ENCODE measurements at places on chromosomes 11 and 22.
A peak's percentile ranks its signal among the peaks of the same experiment; 100 is the strongest.

DNA sequence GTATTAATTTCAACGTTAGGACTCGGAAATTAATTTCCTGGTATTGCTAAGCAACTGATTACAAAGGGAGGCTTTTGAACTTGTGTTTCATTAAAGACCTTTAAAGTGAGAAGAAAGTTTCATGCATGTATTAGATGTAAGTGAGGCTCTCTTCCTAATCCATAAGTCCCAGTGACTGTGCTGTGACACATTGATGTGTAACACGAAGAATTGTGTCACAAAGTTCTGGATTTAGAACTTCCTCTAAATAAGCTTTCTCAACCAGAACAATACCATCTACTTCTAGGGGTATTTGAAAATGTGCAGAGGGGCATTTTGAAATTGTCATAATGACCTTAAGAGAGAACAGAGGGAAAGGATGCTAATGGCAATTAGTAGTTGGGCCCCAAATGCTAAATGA lies 14.4 kb downstream of the DCUN1D5 start:
- no peak for DNase-seq

DNA sequence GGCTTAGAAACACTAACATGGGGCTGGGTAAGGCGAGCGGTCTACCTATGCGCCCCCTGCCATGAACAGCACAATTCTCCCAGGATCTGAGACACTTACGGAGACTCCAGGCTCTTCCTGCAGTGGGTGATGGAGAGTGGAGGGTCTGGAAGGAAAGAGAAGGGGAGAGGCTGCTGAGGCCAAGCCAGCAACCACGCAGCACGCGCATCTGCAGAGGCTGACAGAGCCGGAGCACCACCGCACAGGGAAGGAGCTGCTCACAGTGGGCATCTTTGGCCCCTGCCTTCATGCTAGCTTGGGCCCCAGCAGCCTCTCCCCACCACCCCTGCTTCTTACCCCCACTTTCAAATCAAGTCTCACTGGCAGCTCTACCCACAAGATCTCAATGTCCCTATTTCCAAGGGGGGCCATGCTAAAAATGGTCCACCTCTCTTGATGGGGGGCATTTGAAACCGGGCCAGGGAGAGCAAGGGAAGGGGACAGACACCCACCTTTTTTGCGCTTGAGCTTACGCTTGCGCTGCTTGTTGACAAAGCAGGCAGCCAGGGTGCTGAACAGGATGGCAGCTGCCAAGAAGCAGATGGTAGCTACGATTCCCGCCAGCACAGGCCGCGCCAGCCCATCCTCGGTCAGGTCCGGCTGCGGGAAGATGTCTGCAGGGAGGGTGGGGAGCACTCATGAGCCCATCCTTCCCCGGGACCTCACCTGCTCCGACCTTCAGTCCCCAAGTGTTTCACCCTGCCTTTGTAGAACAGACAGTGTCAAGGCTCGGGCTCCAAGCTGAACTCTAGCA lies 34.5 kb downstream of the IGSF9B start:
- DNase-seq: no peak

GRCh38 chr22:29267462-29267857 lies 321 bp downstream of the RHBDD3 start:
- no peak for DNase-seq

GRCh38 chr11:57776031-57776521 lies 14.5 kb downstream of the CTNND1 start:
- DNase-seq: no peak

- DNase-seq: no peak
Observed at GRCh38 chr11:117092951-117093590, 5.2 kb downstream of the SIK3 start.

DNA sequence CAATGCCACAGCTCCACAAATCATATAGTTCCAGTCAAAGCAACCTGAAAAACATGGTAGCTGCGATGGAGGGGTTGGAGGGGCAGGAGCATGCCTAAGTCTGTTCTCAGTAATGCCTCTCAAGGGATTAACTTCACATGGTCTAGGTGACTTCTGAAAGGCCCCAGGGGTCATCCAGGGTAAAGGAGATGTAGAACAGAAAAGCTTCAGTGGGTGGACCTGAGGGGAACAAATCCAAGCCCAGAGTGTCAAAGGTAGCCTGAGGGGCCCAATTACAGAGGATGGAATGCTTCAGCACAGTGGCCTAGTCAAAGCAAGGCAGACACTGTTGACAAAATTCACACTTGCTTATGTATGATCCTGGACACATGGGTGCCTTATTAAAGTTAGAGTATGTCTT lies 23.3 kb downstream of the OR4D9 start:
- no peak for DNase-seq

DNA sequence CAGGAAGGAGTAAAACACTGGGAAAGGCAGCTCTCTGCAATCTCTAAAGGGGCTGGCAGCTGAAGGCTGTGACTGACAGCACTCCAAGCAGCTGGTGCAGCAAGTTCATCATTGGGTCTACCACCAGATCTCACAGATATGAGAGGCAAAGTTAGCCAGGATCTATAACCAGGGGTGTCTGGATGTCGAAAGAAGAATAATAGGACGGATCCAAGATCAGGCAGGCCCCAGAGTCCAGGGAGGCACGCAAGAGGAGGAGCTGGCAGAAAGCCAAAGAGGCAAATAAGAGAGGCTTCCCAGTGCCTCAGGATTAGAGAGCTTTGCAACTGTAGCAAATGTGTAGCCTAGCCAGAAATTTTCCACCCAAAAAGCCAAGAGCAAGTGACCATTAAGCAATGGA lies 77.1 kb downstream of the RBMXL2 start:
- DNase-seq: no peak

DNA sequence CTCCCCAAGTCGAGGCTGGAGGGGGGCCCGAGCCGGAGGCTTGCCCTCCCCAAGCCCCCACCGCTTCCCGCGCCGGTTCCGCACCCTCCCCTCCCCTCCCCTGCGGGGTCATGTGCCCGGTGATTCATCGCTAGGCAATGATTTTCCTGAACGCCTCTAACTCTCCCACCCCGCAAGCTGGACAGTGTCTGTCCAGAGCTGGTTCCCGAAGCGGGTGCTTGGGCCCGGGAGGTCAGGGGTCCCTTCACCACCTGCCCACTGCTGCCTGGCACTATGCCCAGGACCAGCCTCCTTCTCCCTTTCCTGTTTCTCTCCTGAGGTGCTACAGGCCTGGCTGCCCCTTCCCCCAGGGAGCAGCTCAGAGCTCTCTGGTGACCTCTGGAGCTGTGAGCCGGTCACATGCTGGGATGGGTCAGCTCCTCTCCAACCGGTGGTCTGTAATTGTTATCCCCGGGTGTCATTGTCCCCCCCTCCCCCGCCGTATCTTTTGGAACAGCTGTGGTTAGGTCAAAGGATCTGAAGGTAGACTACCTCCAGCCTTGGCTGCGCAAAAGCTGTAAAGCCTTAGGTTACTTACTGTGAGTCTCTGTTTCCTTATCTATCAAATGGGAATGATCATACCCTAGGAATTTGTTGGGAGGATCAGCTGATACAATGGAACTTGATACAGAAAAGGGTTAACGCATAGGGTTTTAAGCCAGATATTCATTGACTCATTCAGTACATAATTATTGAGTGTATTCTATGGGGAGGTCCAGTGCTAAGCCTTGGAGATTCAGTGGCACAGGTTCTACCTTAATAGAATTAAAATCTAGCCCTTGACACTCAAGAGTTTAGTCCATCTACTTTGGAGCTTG lies 753 bp downstream of the STX3 start:
- peak; percentile 71 for DNase-seq

DNA sequence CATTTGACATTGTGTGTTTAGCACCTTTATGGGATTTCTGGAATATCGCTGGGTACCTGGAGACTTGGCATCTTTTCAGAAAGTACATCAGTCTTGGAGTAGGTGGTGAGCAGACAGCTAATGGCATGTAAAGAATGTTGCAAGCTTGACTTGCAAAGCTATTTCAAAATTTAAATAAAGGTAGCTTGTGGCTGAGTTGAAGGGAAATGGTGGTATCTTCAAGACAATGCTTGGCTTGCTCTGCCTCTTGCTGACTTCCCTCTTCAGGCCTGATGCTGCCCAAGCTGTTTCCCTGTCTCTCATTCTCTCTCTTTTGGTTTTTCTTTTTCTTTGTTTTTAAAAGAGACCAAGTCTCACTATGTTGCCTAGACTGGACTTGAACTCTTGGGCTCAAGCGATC lies 13.2 kb downstream of the ZNRF3 start:
- no peak for DNase-seq

DNA sequence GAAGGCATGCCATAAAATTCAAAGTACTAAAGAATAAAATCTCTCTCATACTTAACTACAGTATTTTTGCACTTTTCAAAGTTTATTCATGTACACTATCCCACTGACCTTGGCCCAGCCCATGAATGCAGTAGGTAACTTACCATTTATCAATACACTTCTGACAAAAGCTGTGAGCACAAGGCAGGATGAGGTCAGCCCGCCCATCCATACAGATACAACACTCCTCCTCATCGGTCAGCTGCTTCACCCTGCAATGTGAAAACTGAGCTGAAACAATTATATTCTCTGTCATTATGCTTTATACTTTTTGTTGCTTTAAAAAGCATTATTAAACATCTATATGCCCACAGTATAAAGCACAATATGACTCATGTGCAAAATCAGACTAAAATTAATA lies 22.1 kb downstream of the RNF141 start:
- no peak for DNase-seq

- no peak for DNase-seq
Observed at GRCh38 chr22:41517172-41518047, 26.9 kb downstream of the POLR3H start.

GRCh38 chr11:23730307-23730998 lies 766.4 kb upstream of the LUZP2 start:
- no peak for DNase-seq

DNA sequence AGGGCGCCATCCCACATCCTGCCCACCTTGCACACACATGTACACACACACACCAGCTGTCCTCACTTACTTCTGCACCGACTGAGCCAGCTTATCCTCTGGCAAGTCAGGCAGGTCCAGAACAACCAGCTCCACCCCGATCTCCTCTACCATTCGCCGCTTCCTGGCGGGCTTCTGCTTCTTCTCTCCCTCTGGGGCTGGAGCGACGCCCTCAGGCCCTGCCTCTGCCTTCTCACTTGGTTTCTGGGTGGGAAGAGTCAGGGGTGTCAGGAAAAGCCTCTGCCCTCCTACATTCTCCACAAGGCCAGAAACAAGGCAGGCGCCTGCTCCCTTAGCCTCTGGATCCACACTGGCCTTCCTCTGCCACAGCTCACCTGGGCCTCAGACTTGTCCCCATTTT lies 8.4 kb downstream of the HYOU1 start:
- DNase-seq: no peak

DNA sequence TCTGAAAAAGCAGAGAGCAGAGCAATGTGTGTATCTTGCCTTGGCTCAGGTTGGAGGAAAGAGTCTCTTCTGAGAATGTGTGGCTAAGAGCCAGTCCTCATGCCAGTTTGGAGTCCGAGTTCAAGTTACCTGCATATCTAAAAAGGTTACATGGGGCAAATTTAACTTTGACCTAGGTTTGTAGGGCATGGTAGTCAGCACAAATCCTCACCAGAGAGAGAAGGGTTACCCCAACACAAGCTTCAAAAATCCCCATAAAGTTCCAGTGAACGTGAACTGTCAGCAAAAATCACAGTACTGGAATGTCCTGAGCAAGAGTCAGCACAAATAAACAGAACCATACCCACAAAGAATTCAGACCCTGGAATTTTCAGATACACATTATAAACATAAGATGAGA lies 13.8 kb downstream of the SDHD start:
- no peak for DNase-seq

- no peak for DNase-seq
Observed at GRCh38 chr22:27835446-27835845, 33.9 kb upstream of the MN1 start.

- DNase-seq: no peak
Observed at GRCh38 chr22:43734370-43735150, 77.5 kb downstream of the EFCAB6 start.

DNA sequence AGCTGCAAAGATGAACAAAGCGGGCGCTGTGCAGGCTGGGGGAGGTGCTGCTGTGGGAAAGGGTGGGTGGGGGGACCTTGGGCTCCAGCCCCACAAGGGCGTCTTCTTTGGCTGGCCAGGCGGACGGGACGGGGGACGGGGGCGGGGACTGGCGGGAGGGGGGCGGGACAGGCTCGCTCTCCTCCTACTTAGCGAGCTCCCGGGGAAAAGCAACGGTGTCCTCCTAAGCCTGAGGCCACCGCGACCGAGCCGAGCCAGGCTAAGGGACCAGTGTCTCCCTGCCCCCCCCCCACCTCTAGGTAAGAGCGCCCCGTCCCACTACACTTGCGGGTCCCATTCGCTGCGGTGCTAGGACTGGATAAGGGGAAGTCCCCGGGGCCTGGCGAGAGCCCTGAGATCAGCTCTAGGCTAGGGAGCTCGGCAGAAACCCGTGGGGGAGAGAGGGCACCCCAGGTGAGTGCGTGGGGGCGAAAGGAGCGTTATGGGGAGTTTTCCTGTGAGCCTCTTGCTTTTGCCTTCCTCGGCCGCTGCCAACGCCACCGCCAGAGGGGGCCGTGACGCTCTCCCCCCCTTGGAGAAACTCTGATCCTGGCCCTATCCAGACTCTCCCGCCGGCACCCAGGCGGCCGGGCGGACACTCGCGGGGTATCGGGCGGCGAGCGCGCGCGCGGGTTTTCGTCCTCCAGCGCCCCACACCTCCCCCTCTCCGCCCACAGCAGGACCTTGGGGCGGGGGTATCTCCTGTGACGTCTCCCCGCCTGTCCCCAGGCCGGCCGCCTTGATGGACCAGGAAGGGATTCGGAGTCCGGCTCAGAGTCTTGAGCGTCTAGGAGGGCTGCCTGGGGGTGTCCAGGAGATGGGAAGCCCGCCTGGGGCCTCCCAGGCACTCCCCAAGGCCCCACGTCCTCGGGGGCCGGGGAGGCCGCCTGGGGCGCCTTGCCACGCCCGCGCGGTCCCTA lies at the start of gene PHLDB1:
TSS of gene PHLDB1 (plus strand) at position 215 of the 959 bp plus-strand sequence. CDS start 6,222 bp downstream, outside the sequence.
- DNase-seq: peak; percentile 50

- DNase-seq: no peak
Observed at GRCh38 chr11:65188486-65188885, 6.8 kb downstream of the CAPN1 start.

GRCh38 chr11:78318321-78319114 lies 99.1 kb downstream of the GAB2 start:
- no peak for DNase-seq

- DNase-seq: no peak
Observed at GRCh38 chr11:117808784-117809183, 11.8 kb upstream of the DSCAML1 start.

DNA sequence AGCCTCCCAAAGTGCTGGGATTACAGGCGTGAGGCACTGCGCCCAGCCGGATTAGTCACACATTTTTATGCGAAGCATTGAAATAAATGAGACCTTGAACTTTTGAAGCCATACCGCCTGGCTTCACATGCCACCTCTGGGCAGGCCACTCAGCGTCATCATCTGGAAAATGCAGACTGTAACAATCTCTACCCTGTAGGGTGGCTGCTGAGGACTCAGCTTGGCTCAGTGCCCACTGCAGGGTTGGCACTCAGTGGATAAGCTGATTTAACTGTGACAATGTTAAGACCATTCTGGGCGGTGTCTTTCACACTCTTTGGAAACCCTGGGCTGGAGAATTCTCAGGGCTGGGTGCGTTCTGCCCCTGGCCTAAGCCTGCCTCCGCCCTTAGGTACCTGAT lies 8.5 kb downstream of the SH3BP1 start:
- DNase-seq: no peak

DNA sequence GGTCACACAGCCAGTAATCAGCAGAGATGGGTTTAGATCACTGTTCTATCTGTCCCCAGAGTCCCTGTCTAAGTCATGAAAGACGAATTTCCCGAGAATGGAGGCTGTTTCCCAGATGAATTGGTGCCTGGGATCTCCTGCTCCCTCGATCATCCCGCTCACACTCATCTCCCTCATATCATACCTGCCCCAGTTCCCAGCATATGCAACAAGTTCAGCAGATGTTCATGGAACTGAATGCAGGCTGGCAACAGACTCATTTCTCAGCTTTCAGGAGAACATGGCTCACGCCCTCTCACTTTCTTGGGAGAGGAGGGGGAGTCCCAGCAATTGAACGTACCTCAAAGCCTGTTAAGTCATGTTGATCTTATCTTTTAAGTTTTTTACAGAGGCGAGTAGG lies 22.1 kb downstream of the CD6 start:
- DNase-seq: no peak

All from CD8-positive, alpha-beta memory T cell (primary cell).